Activated T-cell treated with anti-CD3 and anti-CD28 coated beads for 4 hours (primary cell): ENCODE measurements at places on chromosomes 7 and 10.

DNA sequence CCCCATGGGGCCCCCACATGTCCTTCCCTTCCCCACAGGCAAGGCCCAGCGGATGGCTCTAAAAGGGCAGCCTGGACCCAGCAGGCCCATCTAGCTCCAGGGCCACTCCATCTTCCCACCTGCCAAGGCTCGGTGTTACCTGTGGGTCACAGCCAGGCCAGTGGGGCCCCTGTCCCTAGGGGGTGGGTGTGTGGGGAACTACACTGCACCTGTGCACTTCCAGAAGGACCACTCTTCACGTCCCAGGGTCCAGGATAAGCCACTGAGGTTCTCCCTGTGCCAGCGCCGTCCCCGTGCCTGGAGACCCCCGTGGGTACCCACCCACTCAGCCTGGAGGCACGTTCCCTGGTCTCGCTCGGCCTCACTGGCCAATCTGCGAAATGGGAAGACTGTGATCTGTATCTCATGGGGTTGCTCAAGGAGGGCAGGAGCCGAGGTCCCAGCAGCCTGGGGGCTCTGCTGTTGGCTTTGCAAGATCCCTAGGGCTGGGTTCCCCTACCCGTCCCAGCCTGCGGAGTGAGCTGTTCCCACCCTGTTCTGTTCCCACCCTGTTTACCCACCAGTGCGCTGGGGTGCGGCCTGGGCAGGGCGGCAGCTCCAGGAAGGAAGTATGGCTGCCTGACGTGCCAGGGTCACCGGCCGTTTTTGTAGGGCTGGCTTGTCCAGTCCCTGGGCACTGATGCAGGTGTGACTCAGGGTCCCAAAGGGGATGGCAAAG lies 4.6 kb downstream of the PWWP2B start:
- no peak for DNase-seq

DNA sequence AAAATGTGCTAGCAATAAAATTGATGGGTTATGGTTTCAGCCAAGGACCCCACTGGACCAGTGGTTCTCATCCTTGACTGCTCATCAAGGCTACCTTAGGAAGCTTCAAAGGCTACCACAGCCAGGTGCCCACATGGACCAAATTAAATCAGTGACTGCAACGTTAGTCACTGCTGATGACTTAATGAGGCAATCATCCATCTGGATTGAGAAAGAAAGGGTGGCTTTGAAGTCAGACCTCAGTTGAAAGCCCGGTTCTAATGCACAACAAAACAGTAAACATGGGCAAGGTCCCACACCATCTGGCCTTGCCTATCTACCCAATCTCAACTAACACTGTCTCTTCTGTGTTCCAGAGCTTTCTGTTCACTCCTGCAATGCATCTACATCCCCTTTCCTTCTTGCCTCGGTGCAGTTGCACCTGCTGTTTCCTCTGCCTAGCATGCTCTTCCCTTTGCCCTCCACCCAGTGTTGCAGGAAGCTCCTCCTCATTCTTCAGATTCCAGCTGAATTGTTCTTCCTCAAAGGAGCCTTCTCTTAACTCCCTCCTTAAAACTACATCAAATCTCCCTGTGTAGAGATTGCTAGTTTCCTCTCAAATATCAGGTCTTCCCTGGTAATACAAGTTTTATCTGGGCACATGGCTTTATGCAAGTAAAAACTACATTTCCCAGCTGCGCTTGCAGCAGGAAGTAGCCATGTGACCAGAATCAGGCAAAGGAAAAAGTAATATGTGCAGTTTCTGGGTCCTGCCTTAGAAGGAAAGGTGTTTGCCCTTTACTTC lies 10.3 kb upstream of the KCNK18 start:
- no peak for DNase-seq

DNA sequence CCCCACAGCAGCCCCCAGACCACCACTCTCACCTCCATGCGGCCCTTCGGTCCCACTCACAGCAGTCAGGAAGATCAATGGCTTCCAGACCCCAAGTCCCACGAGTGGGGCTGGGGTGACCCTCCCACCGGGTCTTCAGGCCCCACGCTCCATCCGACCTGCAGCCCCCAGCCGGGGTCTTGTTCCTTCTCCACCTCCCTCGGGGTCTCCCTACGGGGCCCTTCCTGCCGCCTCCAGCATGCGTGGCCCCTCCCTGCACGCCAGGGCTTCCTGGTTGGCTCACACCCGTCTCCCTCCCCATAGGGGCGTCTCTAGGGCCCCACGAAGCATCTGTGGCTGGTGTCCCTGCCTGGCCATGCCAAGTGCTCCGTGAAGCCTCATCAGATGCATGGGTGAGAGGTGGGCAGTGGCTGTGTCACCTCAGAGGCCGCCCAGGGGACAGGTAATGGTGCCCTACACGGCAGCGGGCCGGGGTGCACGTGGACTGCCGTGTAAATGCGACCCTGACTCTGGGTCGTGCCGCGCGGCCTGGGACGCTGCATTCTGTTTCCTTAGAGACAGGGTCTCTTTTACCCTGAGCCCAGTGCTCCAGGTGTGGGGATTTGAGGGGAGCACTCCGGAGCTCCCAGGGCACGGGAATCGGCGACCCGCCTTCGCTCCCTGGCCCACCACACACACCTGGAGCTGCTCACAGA lies 19.9 kb downstream of the ADAP1 start:
- DNase-seq = no peak

DNA sequence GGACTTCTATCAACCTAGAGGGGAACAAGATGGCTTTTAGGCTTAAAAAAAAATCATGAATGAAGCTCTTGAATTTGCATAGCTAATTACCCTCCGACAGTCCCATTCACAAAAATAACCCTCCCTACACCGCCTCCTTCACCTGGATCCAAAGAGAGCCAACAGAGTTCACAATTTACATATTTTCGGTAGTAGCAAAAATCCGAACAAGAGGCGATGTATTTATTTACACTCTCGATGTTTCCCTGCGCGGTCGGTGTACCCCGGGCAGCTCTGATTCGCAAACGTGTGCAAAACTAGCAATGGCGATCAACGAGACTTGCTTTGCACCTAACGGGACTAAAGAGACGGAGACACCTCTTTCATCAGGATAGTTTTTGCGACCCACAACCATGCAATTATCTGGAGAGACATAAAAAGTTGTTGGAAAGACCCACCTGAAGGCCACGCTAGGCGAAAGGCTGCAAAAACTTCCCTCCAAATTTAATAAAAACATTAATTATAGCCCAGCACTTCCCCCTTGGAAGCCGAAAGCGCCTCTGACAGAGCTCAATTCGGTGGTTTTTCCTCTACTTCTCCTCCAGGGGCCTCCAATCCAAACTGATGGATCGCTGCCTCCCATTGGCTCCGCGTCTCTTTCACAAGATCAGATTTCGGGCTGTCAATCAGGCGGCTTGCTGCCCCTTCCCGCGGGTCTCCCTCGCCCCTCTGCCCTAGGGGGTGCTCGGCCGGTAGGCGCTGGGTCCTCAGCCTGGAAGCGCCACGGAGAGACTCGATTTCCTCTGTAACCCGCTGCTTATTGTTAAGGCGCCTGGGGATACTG lies at the start of gene ETV1:
TSS of gene ETV1 (minus strand) at position 541 of the 823 bp plus-strand sequence. CDS start 614 bp downstream, outside the sequence.
- DNase-seq = no peak

- DNase-seq = no peak
These were observed 42.3 kb downstream of the ATAD1 start for GRCh38 chr10:87775766-87776165.

- DNase-seq = no peak
These were observed 234.7 kb downstream of the CREB5 start for GRCh38 chr7:28647076-28647421.

DNA sequence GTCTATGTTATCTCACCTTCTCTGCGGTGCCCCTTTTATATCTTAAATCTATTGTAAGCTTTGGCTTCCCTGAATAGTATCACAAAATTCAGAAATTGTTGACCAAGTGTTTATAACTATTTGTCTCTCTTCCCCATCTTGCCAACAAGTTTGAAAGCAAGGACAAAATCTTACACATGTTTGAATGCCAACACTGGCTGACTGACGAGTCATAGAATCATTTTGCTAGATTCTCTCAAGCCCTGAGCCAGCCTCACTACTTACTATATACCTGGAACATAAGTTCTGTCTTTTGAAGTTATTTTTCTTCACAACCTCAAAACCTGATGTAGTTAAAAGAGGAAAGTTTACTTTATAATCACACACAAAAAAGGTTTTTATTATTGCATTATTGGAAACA lies 700.7 kb downstream of the PHTF2 start:
- DNase-seq = no peak

GRCh38 chr10:97849687-97850402 lies at the start of gene GOLGA7B:
TSS of gene GOLGA7B (plus strand) at chr10:97849843. CDS start at chr10:97850304, 461 bp downstream.
- peak; percentile 44 for DNase-seq

GRCh38 chr7:47307311-47307710 lies 274.6 kb downstream of the TNS3 start:
- DNase-seq = no peak

- DNase-seq = no peak
These were observed 827.6 kb upstream of the AUTS2 start for GRCh38 chr7:68770649-68771048.

DNA sequence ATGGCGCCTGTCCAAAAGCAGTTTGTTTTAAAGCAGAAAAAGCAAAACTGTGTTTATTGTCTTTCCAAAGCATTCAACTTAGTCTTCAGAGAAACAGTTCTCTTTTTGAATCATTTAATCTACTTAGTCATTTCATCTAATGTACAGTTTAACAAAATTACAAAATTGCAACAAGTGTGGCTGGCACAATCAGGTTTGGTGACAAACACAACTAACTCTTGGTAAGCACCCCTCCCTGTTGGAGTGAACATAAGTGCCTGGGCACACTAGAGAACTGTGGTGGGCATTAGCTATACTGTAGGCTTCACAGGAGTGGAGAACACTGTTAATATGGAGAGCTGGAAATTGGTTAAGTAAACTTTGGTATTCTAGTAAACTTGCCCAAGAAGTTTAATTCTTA lies 6.9 kb downstream of the CREM start:
- no peak for DNase-seq

DNA sequence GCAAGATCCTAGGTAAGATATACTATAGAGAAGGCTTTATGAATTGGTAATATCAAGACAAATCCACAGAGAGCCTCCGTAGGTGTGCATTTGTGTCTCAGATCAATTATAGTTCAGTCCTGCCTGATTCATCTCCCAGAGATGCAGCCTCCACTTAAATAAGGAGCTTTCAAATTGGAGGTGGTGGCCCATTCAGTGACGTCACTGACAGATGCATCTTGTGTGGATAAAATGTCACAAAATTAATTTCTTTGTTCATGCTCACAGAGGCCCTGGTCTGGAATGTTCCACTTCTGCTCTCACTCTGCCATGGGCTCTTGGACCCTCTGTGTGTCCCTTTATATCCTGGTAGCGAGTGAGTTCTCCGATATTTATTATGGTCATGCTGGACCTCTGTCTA lies 157.1 kb upstream of the PRSS58 start:
- no peak for DNase-seq

DNA sequence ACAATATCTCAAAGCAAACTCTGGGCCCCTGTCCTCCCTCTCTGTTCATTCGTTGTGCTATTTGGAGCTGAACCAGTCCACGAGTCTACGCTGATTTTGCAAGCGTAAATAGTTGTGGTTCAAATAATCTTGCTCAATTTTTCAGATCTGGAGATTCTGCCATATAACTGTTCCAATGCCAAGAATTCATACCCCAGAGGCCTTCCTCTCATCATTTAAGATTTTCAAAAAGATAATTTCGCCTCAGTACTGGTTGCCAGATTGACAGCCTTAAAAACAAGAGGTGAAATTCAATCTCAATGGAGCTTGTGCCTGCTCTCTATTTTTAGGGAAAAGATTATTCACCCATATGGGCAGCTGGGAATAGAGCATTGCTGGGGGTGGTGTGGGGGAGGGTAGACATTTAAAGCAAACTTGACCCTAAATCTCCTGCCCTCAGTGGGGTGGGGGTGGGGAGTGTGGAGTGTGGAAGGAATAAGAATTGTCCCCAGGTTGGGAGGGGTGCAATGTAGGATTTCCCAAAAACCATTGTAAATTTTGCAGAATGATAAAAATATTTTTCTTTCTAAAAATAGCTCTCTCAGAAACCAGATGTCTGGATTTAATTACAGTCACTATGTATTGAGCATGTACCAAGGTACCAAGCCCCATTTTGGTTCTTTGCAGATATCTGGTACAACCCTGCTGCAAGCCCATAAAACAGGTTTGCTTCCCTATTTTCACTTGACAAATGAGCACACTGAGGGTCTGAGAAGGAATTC lies 104.7 kb upstream of the EEPD1 start:
- no peak for DNase-seq

- DNase-seq = no peak
These were observed 48.5 kb upstream of the SLC29A3 start for GRCh38 chr10:71270301-71271220.

GRCh38 chr10:58179238-58179637 lies 88.5 kb downstream of the IPMK start:
- no peak for DNase-seq

DNA sequence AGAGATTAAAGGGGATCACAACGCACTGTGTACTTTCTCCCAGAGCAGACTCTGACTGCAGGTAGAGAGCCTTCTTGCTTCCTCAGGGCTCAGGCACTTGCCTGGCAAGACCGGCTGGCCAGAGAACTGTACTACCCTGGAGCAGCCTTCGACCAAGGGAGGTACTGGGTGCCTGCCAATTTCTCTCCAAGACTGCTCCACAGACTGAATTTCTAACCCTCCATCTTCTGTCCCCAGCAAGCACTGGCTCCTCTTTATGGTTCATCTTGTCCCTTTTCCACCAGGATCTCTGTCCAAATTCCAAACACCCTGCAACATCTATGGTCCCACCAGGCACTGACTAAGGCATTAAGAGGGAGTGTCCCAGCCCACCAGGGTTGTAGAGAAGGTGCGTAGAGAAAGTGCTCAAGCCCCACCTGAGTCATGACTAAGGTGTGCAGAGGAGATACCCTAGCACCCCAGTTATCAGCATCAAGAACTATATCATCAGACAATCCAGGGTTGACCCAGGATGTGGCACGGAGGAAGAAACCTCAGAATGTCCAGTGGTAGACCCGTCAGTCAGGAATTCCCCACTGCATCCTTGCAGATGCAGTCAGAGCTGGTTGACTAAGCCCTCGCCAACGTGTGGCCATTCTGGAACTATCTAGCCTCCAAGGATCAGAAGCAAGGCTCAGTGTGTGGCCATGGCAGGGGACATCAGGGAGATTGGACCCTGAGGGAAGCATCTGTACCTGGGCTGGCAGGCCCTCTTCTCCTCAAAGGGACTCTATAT lies 60.9 kb upstream of the CAMK2B start:
- no peak for DNase-seq

GRCh38 chr7:94741179-94741578 lies 85.2 kb upstream of the SGCE start:
- DNase-seq = no peak

- DNase-seq = no peak
These were observed 35.9 kb downstream of the CCM2 start for GRCh38 chr7:45035893-45036292.

- no peak for DNase-seq
These were observed 49.2 kb upstream of the FGFR2 start for GRCh38 chr10:121647401-121647800.

- no peak for DNase-seq
These were observed 145.0 kb downstream of the TFEC start for GRCh38 chr7:115885550-115885949.

- no peak for DNase-seq
These were observed 82.0 kb downstream of the TES start for GRCh38 chr7:116292381-116292780.

DNA sequence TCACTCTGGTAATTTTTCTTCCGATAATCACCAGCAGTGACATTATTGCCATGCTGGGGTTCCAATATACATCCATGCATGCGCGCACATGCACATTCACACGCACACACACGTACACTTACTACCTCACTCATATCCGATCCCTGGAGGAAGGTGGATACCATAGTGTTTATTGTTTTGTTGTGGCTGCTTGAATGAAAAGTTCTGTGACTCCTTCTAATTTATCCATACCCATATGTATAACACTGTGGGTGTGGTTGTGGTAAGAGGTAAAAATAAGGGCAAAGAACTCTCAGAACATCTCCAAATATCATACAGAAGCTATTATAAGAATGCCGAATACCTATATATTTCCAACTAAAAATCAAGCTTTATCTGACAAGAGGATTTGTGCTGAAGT lies 407.8 kb upstream of the PODXL start:
- DNase-seq = no peak
